ENCODE measurements at places on chromosomes 16 and 17.

GRCh38 chr17:34499576-34499975, 79.8 kb upstream of the TMEM132E start:
- peak; percentile 10 for DNase-seq

DNA sequence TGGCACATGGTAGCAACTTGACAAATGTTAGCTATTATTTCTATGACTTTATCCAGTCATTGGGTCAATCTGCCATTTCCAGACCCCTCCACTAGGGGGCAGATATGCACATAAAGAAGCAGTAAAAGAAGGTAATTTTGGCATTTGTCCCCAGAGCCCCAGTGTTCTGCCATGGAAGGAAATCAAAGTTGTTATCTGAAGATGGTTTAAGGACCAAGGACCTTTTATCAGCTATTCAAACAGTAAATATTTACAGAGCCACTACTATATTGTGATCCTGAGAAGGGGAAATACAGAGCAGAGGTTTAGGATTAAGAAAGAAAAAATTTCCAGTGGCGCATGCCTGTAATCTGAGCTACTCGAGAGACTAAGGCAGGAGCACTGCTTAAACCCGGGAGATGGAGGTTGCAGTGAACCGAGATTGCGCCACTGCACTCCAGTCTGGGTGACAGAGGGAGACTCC, 20.0 kb downstream of the TRAF4 start:
- peak; percentile 85 for DNase-seq

- no peak for DNase-seq
Observed at GRCh38 chr16:57616876-57617275, 11.6 kb upstream of the ADGRG1 start.

- no peak for DNase-seq
Observed at GRCh38 chr17:7416323-7416722, 3.8 kb upstream of the SPEM1 start.

GRCh38 chr17:44084131-44084538, 13.6 kb downstream of the G6PC3 start:
- DNase-seq, result peak; percentile 73

DNA sequence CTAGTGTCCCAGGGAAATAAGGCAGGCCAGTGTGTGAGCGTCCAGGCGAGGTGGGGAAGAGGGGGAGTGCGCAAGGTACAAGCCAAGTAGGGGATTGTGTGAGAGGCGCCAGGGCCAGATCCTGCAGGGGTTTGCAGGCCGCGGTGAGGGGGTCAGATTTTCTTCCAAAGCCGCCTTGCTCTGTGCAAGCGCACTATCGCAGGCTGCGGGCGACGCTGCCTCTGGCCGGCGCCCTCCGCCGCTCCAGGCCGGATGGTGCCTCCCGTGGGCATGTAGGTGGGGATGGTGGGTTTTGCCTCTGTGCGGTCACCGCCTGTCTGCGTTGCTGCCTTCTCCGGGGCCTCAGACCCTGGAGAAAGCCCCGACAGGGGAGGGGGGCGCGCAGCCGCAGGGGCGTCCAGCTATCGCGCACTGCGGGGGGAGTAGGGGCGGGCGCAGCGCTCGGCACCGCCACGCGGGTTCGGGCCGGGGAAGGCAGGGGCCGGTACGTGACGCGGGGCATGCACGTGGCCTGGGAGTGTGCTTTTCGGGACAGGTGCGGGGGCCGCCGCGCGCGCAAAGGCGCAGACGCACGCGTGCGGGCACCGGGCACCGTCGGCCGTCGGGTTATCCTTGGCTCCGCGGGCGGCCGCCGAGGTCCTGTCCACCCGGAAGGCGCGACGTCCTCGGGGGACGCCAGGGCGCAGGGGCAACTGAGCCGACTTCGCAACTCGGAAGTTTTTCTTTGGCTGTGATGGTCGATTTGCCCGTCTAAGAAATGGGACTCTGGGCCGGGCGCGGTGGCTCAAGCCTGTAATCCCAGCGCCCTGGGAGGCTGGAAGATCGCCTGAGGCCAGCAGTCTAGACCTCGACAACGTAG, 1.1 kb upstream of the HAPSTR1 start:
- DNase-seq, result no peak

GRCh38 chr17:82897514-82898249, 57.9 kb upstream of the ZNF750 start:
- no peak for DNase-seq

- DNase-seq, result no peak
Observed at GRCh38 chr17:47733674-47734410, 806 bp downstream of the TBX21 start.

GRCh38 chr17:50423553-50424159, 2.4 kb upstream of the ACSF2 start:
- DNase-seq, result peak; percentile 84

DNA sequence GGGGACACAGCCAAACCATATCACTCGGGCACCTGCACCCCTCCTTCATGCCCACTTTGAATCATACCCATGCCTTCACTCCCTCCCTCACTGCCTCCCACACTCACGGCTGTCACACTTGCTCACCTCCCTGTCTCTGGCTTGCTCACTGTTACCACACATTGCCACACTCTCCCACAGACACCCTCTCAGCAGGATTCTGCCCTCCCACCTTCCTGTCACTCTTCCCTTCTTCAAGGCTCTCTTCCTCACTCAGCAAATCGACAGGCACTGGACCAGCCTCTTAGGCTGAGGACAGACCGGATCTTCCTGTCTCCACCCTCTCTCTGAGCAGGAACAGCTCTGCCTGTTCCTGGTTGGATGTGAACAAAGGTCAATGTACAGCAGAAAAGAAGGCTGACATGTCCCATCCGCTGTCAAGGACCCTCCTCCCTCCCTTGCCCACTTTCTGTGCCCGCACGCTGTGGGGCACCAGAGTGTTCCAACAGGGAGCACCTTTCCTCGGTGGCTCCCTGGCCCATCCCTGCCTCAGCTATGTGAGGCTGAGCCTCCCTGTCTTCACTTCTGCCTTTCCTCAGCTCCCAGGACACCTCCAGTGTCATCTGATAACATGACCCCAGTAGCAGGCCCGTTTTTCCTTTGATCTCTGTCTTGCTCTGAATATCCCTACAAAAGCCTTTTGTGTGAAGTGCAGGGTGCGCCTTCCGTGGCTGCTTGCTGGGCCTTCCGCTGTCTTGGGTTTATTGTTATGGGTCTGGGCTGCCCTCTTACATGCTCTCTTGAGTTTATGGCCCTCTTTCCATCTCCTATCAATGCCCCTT, 47.0 kb downstream of the CCDC182 start:
- no peak for DNase-seq

GRCh38 chr17:14303343-14304221, 2.7 kb downstream of the HS3ST3B1 start:
- no peak for DNase-seq

GRCh38 chr16:30541502-30542329, 7.1 kb upstream of the ZNF747 start:
- no peak for DNase-seq

DNA sequence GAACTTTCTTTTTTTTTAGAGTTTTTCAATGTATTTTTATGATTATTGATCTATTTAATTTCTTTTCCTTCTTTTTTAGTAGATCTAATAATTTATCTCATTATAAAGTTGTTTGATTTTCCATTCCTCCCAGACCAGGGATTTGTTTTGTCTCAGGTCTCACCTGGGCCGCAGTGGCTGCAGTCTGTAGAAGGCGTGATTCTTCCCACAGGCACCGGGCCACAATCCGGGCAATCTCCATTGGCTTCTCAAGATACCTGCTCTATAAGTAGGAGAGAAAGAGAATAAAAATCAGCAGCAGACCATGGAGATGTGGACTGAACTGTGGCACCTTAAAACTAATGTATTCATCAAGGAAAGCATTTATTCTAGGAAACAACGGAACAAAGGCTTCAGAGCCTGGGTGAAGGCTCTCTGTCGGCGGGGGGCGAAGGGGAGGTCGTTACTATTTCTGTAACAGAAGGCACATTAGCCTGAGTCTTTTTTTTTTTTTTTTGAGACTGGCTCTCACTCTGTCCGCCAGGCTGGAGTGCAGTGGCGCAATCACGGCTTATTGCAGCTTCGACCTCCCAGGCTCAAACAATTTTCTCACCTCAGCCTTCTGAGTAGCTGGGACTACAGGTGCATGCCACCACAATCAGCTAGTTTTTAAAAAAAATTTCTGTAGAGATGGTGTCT, 42.7 kb downstream of the STAT3 start:
- DNase-seq, result no peak

GRCh38 chr16:23694644-23695373, 16.1 kb downstream of the PLK1 start:
- no peak for DNase-seq

- DNase-seq, result no peak
Observed at GRCh38 chr16:19757762-19758595, 39.9 kb downstream of the IQCK start.

- no peak for DNase-seq
Observed at GRCh38 chr16:88012360-88012759, 61.1 kb downstream of the BANP start.

DNA sequence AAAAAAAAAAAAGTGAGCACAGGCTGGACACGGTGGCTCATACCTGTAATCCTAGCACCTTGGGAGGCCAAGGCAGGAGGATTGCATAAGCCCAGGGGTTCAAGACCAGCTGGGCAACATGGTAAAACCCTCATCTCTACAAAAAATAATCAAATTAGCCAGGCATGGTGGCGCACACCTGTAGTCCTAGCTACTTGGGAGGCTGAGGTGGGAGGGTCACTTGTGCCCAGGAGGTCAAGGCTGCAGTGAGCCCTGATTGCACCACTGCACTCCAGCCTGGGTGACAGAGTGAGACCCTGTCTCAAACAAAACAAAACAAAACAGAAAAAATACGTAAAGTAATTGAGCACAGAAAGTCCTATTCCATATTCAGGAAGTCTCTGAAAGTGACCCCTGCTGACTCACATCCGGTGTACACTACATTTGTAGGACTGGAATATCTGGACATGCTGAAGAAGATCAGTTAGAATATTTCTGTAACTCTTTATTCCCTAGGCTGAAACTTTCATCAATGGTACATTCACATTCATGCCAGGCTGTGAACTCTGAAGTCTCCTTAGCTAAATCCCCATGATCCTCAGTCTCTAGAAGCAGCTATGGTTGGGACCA, 66.0 kb upstream of the HAS3 start:
- no peak for DNase-seq

DNA sequence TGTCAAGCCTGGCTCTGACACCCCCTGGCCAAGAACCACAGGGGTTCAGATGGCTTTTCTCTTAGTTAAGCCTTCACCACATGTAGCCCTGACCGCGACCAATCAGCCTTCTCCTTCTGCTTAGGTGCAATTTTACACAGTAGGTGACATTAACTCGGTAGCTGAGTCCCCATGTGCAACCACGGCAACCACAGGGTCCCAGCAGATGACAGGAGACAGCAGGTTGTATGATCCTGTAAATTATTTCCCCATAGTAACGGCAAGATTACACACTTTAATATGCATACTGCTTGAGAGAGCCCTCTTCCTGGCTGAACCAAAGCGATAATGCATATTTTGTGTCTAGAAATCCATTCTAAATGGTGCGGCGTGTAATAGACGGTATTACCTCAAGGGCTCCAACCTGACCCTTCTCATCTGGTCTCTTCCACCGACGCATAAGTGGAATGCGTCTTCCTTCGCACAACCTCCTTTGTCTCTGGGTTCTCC, 458.7 kb upstream of the ZFHX3 start:
- DNase-seq, result no peak

GRCh38 chr16:88651276-88651988, 579 bp upstream of the CYBA start:
- peak; percentile 99 for DNase-seq

- no peak for DNase-seq
Observed at GRCh38 chr17:82939621-82940135, 99.9 kb upstream of the ZNF750 start.

GRCh38 chr17:63697341-63698286, 2.3 kb downstream of the LIMD2 start:
- peak; percentile 85 for DNase-seq

DNA sequence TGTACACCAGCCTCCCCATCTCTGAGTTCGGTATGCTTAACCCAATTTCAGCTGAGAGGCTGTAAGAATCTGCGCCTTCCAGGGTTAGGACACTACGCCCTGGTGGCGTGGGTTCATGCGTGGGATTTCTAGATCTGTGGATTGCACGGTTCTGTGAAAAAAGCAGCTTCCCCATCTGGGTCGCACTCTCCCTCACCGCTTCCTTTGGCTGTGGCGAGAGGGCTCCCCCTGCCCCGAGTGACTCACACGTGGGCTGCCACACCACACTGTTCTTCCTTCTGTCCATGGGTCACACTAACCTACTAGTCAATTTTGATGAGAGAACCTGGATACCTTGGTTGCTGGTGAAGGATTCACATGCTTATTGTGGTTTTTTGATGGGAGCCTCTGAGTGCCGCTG, 256.0 kb upstream of the MAF start:
- no peak for DNase-seq

Data from HuH-7 (cell line).